COR-L47 (cell line): ENCODE measurements at places on chromosomes 12 and 14.

DNA sequence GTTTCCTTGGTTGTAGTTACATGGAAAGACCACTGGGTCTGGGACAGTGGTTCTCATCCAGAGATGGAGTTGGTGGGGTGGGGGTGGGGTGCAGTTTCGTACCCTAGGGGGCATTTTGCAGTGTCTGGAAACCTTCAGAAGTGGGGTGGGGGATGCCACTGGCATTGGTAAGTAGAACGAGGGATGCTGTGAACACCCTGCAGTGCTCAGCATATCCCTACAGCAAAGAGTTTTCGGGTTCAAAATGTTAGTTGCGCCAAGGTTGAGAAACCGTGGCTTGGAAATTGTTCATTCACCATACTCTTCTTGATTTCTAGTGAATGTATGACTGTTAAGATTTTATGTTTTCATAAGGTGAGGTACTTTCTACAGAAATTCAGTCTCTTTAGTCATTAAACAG is 28.7 kb downstream of the TRAF3 start:
- DNase-seq, result no peak

- no peak for DNase-seq
Measured at GRCh38 chr12:127125607-127126259, 1141.2 kb upstream of the TMEM132C start.

DNA sequence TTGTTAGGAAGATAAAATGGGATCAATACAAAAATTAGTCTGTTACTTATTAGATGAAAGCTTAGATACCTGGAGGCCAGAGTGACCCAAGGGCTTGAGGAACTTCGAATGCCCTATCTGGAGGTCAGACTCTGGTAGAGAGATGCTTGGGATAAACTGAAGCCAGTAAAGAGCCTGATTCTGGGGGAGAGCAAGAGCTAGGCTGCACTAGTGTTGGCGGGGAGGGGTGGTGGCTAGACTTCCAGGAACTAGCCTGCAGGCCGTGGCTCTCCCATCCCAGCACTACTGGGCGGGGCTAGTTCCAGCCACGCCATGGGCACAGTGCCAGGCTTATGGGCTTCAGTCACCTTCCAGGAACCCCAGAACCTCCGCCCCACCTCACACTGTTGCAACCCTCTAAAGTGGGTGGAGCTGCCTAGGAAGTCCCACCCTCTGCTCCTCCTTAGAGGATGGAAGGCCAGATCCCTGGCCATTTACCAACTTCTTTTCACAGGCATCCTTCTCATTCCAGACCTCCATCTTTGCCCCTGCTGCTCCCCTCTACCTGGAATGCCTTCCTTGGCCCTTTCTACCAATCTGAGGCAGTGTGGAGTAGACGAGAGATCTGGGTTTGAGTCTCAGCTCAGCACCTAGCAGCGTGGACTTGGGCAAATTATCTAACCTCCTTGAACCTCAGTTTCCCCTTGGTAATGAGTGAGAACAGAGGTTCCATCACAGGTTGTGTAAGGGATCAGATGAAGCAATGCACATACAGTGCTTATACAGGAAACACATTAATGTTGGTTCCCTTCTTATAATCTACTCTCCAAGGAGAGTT is 6.3 kb upstream of the NFE2 start:
- no peak for DNase-seq

DNA sequence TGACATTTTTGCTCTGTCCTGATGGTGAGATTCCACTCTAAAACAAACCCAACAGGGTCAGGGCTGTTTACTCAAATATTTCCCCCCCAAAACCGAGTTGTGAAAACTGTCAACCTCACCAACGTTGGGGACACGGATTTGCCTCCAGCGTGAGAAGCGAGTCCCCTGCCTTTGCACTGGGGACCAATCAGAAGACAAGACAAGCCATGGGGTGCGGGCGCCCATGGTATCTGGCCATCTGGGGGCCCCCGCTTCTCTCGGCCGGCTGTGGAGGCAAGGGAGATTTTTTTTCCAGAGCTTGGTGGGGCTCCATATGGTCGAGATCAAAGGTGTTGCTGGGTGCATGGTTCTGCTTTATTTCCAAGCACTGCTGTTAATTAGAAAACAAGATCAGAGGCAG is 272.1 kb downstream of the BCL11B start:
- no peak for DNase-seq

DNA sequence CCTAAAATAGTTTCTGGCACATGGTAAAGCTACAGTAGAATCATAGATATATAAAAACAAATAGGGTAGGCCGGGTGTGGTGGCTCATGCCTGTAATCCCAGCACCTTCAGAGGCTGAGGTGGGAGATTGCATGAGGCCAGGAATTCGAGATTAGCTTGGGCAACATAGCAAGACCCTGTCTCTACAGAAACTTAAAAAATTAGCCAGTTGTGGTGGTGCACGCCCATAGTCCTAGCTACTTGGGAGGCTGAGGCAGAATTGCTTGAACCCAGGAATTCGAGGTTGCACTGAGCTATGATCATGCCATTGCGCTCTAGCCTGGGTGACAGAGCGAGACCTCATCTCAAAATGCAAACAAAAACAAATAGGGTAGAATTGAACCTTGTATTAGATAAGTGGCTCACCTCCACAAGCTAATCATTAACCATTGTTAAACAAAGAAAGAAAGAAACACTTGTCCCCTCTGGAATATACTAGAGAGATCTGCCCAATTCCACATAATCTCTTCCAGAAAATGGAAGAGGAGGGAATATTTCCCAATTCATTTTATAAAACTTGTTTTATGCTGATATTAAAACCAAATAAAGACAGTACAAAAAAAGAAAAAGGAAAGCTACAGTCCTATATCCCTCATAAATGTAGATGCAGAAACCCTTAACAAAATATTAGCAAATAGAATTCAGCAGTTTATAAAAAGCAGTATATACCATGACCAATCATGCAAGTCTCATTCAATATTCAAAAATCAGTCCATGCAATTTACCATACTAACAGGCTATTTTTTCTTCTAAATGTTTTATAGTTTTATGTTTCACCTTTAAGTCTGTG is 22.7 kb upstream of the DHRS2 start:
- no peak for DNase-seq

- no peak for DNase-seq
Measured at GRCh38 chr12:6322969-6323339, 12.5 kb downstream of the PLEKHG6 start.

DNA sequence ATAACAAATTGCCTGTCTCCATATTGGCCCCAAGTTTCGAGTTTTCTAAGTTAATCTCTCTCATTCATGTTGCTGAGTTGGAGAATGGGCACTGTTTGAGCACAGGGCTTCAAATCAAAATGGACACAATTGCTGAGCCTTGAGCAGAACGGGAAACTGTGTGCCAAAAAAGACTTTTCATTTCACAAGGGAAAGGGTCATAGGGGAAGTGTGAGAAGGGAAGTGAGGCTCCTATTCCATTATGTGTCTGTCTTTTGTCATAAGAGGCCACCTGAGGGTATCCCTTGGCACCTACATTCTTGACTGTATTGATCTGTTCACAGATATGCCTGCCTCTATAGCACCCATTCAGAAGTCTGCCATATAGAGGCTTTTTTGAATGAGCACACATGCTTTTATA is 59.1 kb downstream of the TTLL5 start:
- DNase-seq, result no peak
